Ovary (tissue), 10 donors: ENCODE measurements at places on chromosomes 7 and 10.
A peak's percentile ranks its signal among the peaks of the same experiment; 100 is the strongest.

- no peak for DNase-seq
Observed at GRCh38 chr7:115340828-115341227, 418.9 kb downstream of the MDFIC start.

GRCh38 chr10:14562218-14563075 is 212.2 kb downstream of the FAM107B start:
- DNase-seq: no peak

DNA sequence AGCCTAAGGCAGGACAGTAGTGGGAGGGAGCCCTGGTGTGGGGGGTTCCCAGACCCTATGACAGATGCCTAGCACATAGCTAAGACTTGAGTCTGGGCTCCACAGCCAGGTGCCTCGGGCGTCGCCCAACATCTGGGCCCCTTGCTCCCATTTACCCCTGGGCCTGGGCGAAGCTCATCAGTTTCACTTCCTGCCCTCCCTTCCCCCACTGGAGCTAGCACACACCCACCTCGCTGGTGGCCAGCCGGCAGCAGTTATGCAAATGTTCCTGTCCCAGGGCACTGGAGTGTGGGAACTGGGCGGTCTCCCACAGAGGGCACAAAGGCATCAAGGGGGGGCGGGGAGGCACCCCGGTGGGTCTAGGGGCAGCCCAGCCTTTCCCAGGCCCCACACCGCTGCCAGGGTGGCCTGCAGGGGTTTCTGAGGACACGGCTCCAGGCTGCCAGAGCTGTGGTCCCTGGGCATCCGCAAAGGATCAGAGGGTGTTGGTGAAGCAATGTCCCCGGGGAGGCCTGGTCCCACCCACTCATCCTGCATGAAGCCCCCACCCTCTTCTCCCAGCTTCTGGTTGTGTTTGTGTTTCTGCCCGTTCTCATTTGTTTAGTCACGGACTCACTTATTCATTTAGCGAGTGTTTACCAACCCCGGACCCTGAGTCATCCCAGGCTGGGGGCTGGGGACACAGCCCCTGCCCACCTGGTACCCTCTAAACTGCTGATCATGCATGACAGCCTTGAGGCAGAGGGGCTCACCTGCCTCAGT is 20.4 kb downstream of the SH2B2 start:
- no peak for DNase-seq

GRCh38 chr10:89829262-89829886 is 128.0 kb downstream of the KIF20B start:
- DNase-seq: no peak

GRCh38 chr10:99598781-99599509 is 21.3 kb downstream of the SLC25A28 start:
- no peak for DNase-seq

- no peak for DNase-seq
Observed at GRCh38 chr7:90797596-90797995, 201.5 kb downstream of the CDK14 start.

GRCh38 chr7:37751096-37751495 is 67.5 kb downstream of the GPR141 start:
- DNase-seq: no peak

DNA sequence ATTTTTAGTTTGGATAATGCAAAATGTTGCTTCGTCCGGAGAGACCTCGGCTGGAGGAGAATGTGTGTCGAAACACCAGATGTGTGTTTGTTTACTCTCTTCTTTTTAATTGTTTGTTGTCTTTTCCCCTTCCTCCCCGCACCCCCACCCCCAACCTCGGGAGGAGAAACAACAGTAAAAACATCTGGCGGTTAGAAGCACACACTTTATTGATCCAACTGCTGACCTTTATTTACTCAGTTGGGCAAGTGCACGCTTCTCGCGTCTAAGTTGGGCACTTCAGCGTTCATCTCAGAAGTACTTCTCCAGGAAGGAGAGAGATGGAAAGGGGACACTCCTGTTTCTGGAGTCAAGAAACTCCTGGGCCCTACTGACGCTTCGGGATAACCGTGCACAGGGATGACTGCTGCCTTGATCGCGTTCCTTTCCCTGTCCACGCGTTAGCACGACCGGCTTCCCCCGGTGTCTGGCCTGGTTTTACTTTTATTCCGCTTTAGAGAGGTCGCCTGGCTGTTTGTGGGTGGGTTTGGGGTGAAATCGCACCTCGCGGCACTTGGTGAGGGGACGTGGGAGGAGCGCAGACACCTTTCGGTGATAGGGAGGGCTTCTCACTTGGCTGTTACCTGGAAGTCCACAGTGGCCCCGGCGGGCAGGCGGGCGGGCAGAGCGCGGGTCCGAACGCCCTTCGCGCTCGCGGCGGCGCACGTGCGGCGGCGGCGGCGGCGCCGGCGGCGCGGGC is 168.3 kb upstream of the PPP1R3A start:
- peak; percentile 47 for DNase-seq

- DNase-seq: no peak
Observed at GRCh38 chr7:99139036-99139435, 4.9 kb downstream of the SMURF1 start.

- peak; percentile 78 for DNase-seq
Observed at GRCh38 chr7:21945454-21946221, at the start of gene CDCA7L. TSS of gene CDCA7L (minus strand) at chr7:21945899. CDS start at chr7:21945804, 95 bp downstream.

DNA sequence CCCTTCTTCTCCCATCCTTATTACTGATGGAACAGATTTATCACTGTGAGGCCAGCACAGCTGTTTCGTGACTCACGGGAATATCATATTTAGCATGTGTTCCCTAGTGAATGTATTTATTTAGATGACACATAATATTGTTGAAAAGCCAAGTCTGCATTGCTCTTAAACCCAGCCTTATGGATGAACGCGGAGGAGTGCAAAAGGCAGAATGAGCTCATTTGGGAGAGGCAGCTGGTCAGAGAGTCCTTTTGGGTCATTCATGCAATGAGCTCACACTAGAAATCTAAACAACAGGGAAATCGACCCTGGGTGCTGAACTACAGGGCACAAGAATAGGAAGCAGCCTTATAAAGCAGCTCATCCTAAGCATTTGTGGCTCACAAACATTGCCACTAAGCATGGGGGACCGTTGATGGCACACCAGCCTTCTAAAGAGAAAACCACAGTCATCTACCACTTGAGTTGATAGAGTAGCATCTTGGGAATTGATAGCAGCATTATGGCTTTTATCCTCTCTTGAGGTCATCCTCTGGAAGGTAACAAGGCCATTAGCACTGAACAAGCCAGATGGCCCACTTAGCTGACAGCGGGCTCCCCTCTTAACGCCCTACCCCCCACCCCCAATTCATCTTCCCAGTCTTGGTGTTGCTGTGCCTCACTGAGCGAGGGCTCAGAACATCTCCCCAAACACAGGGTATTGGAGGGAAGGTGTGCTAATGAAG is 32.9 kb upstream of the SDK1 start:
- no peak for DNase-seq

- no peak for DNase-seq
Observed at GRCh38 chr7:6218329-6218728, 54.1 kb downstream of the CYTH3 start.

DNA sequence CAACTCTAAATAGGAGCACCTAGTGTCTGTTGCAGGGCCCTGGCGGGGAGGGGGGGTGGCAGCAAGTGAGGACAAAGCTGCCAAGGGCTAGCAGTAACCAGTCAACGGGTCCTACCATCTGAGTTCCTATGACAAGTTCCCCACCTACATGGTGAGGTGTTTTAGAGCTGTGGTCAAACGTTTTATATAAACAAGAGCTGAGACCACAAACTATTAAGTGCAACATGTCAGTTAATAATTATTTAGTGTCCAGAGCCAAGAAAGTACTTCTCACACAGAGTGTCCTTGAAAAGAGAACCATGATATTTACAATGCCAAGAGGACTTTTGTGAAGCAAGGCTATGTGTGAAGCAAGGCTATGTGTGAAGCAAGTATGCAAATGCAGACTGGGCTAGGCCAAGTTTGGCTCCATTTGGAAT is 434.7 kb downstream of the TNS3 start:
- DNase-seq: no peak

GRCh38 chr10:84391326-84391725 is 62.9 kb downstream of the CCSER2 start:
- no peak for DNase-seq

DNA sequence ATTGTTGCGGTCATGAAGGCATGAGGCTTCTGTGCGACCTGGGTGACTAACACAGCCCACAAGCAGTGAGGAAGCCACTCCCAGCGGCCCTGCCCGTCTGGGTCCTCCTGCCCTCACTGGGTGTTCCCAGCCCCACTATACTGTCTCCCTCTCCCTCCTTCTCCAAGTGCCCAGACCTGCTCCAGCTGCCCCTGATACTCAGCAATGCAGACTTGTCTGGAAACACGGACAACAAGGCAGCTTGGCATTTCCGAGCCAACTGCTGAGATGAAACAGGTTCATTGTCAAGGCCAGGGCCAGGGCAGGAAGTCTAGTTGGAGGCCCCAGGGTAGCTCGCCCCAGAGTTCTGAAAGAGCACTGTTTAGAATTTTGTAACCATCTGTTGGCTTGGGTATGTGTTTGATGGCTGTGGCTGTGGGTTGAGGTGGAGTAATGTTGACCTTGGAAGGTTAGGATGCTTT is 95.7 kb downstream of the RBM20 start:
- no peak for DNase-seq

DNA sequence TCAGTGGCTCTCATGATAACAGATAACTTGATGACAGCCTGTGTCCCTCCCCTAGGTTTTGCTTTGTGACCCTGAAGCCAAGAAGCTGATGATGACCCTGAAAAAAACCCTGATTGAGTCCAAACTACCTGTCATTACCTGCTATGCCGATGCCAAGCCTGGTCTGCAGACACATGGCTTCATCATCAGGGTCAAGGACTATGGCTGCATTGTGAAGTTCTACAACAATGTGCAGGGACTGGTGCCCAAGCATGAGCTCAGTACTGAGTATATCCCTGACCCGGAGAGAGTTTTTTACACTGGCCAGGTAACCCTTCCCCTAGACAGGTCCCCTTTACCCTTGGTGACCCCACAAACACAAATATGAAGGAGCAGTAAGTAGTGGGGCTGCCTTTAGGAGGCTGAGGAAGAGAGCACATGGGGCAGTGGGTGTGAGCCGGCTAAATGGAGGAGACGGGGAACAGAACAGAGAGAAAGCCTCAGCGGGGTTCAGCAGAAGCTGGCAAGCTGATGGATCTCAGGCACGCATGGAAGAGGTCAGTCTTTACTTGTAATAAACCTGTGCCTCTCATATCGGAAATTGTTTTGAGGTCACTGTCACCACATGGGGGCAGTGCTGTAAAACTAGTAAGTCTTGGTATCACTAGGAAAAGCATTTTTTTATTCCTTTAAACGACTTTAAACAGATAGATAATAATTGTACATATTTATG is 20.2 kb downstream of the PDCD11 start:
- peak; percentile 61 for DNase-seq

DNA sequence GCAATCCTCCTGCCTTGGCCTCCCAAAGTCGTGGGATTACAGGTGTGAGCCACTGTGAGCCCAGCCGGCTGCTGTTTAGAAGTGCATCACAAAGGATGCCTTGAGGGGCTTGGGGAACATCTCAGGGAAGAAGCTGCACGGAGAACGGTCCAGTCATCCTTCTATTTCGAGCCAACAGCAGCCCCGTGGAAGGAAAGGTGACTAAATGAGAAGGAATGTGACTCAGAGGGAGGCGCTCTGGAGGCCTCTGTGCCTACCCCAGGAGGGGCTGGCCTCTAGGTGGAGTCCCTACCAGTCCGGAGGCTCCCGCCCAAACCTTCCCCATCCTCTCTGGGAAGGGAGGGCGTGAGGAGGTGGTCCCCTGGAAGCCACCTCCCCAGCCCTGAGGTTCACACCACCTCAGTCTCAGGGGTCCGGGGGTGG is 76.2 kb downstream of the CTBP2 start:
- peak; percentile 66 for DNase-seq

- no peak for DNase-seq
Observed at GRCh38 chr10:62021128-62021665, 119.7 kb downstream of the ARID5B start.

- DNase-seq: no peak
Observed at GRCh38 chr10:99536338-99537085, 3.8 kb downstream of the NKX2-3 start.

DNA sequence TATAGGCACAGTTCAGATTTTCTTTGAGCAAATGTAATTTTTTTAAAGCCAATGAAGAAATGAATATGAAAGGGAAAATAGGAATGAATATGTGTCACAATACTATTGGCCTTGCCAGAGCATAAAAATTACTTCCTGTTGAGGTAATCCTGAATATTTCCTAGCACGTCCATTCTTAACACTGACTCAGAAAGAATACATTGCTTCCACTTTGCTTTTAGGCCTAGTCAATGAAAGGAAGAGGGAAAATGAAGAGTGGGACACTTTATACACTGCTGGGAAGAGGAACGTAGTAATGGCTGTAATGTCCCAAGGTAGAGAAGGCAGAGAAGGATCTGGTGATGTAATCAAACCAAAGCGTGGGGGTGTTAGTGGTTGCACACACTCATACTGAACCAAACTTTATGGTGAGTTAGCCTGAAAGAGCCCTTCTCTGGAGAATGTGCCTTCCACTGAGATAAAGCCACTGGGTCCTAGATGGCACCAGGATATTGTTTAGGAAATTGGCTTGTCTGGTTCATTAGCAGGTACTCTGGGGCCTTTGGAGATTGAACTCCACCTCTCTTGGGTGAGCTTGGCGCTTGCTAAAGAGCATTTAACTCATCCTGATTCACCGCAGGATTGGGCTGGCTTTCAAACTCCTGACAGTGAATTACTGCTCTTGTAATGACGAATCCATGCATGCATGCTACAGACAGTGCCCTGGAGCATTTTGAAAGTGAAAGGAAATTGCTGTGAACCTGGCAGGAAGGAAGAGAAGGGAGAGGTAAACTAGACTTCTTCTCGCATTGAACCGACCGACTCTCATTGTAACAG is 254.9 kb downstream of the KIAA1217 start:
- no peak for DNase-seq

DNA sequence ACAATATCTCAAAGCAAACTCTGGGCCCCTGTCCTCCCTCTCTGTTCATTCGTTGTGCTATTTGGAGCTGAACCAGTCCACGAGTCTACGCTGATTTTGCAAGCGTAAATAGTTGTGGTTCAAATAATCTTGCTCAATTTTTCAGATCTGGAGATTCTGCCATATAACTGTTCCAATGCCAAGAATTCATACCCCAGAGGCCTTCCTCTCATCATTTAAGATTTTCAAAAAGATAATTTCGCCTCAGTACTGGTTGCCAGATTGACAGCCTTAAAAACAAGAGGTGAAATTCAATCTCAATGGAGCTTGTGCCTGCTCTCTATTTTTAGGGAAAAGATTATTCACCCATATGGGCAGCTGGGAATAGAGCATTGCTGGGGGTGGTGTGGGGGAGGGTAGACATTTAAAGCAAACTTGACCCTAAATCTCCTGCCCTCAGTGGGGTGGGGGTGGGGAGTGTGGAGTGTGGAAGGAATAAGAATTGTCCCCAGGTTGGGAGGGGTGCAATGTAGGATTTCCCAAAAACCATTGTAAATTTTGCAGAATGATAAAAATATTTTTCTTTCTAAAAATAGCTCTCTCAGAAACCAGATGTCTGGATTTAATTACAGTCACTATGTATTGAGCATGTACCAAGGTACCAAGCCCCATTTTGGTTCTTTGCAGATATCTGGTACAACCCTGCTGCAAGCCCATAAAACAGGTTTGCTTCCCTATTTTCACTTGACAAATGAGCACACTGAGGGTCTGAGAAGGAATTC is 104.7 kb upstream of the EEPD1 start:
- DNase-seq: no peak
